ENCODE measurements at places on chromosomes 2 and 18.

GRCh38 chr2:100766256-100766655, 53.7 kb upstream of the NPAS2 start:
- no peak for DNase-seq

- peak; percentile 57 for DNase-seq
Measured at GRCh38 chr2:186068139-186068801, 329.7 kb downstream of the FSIP2 start.

DNA sequence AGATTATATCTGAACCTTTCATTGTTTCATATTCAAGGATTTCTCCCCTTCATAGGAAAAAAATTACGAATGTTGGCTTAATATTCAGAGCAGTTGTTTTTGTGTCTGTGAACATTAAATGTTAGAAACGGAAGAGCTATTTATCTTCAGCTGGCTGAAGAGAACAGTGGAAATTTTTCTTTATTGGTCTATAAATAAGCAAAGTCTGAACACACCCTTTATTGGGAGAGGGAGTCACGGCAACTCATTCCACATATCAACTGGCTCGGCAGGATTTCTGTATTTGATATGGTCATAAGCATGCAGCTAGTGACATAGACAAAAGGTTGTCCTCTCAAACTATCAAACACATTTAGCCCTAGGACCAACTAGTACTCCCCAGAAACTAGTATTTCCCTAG, 468.4 kb upstream of the HNRNPA3 start:
- DNase-seq, result no peak

GRCh38 chr2:54106631-54107454, 8.6 kb upstream of the ACYP2 start:
- DNase-seq, result peak; percentile 76

- DNase-seq, result no peak
Measured at GRCh38 chr2:204468746-204469429, 76.4 kb upstream of the PARD3B start.

DNA sequence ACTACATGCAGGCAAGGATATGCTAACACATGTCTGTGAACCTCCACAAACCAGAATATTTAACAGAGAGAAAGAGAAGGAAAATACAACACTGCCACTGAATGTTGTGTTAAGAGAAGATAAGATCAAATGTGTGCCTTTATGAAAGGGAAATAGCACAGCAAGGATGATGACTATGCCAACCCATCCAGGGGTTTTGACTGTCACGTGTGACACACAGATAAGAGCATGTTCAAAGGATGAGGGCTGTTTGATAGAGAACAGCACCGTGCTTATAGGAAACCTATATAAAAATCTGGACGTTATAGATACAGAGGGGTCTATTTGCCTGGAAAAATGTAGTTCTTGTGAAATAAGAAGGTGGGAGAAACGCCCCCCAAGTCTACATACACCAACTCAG, 911.8 kb downstream of the CPS1 start:
- DNase-seq, result no peak

GRCh38 chr2:102735416-102736109, 26.3 kb upstream of the TMEM182 start:
- DNase-seq, result peak; percentile 60

GRCh38 chr18:28075501-28075900, 101.4 kb downstream of the CDH2 start:
- DNase-seq, result no peak

DNA sequence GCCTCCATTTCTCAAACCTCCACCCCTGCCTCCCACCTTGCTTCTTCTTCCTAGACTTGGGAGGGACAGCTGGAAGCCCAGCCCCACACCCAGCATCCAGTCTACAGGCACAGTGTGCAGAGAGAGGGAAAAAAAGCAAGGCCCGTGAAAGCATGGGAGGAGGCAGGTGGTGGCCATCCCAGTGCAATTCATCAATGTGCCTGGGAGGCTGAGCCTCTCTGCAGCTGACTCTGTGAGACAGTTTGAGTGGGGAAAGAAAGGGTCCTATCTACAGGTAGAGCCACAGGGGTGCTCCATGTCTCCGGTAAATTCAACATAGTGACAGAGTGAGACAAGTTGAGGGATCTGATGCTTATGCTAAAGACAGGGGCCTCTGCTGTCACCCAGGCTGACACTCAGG, 340.6 kb downstream of the DYSF start:
- DNase-seq, result no peak

DNA sequence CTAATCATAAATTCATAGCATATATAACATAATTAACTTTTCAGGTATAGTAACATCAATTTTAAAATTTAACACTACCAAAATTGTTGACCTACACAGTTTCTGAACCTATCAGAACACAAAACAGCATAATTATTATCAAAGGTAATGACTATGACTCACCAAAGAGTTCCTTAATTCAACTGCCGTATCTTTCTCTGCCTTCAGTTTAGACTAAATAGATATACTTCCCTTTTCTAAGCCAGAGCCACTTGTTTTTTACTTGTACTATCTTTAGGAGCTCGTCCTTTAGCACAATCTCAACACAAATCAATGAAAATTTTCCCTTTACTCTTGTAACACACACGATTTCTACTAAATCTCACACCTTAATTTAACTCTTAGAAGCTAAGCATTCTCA, 54.4 kb downstream of the CCDC88A start:
- no peak for DNase-seq

- DNase-seq, result no peak
Measured at GRCh38 chr18:62850619-62851306, 135.4 kb downstream of the PHLPP1 start.

DNA sequence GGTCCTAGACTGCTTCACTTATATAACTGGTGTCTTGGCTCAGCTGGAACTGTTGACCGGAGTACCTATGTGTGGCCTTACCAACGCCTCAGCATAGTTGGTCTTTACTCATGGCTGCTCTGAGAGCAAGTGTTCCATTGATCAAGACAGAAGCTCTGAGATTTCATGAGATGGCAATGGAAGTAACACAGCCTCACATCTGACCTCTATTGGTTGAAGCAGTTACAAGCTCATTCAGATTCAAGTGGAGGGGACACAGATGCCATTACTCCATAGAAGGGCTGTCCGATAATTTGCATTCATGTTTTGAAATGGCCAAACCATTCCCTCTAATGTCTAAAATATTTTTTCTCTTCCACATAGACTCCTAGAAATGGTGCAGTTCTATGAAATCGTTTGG, 46.4 kb upstream of the STK39 start:
- DNase-seq, result no peak

DNA sequence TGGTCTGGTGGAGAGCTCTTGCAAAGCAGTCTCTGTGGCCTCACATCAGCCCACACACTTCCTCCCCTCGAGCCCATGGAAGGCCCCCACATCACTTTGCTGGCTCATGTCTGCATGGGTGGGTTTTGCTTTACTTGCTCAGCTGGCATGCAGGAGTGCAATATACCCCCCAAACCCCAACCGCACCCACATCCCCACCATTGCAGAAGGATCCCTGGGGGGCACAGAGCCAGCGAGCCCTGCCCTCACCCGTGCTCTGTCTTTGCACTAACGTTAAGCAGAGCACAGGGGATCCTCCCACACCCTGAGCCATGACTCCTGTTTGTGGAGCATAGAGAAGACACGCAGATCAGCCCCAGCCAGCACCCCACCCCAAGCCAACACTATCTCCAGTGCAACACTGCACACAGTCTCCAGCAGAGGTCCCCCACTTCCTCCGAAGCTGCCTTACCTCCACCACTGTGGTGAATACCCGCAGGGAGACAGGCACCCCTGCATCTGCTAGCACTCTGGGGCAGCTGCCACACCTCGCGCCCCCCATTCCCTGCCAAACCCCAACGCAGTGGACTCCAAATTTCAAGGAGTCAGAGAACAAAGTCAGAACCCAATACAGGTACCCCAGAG, 177.8 kb upstream of the RGPD4 start:
- no peak for DNase-seq

- no peak for DNase-seq
Measured at GRCh38 chr2:98729652-98730051, 1.3 kb downstream of the MGAT4A start.

- DNase-seq, result no peak
Measured at GRCh38 chr2:36413218-36413617, 57.6 kb downstream of the CRIM1 start.

- peak; percentile 1 for DNase-seq
Measured at GRCh38 chr2:31688282-31688681, 107.5 kb upstream of the SRD5A2 start.

DNA sequence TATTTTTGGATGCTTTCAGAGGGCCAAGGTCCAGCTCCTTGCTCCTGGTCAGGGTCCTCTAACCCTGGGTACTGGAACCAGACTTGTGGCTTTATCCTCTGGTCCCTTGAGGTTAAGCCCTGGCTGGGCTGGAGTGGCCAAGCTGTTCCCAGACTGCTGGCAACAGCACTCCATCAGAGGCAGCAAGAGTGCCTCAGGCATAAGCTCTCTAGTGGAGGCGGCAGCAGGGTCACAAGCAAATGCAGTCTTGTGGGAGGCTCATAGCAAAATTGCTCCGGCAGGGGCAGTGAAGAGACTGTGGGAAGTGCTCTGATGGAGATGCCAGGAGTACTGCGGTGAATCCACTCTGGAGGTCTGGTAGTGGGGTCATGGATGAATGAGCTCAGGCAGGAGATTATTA, 128.9 kb upstream of the OTOS start:
- no peak for DNase-seq

DNA sequence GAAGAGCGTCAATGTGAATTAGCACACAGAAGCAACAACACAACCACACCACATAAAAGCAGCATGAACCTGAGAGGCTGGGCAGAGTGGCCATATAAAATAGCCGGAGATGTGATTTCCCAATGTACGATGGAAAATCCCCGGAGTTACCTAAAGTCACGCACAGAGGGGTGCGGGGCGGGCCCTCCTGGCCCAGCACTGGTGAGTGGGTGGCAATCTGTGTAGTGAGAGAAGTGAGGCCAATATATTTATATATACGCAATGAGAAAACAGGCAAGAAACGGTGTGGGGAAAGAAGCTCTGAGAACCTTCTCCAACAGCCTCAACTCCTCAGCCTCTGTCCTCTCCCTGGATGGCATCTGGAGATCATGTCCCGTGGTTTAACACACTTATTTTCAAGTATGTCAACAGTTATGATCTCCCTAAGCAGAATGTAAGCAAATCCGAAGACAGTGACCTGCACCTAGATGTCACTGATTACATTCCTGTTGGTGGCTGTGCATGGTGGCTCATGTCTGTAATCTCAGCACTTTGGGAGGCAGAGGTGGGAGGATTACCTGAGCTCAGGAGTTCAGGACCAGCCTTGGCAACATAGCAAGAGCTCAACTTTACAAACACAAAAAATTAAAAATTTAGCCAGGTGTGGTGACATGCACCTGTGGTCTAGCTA, 41.6 kb downstream of the CRACDL start:
- DNase-seq, result no peak

DNA sequence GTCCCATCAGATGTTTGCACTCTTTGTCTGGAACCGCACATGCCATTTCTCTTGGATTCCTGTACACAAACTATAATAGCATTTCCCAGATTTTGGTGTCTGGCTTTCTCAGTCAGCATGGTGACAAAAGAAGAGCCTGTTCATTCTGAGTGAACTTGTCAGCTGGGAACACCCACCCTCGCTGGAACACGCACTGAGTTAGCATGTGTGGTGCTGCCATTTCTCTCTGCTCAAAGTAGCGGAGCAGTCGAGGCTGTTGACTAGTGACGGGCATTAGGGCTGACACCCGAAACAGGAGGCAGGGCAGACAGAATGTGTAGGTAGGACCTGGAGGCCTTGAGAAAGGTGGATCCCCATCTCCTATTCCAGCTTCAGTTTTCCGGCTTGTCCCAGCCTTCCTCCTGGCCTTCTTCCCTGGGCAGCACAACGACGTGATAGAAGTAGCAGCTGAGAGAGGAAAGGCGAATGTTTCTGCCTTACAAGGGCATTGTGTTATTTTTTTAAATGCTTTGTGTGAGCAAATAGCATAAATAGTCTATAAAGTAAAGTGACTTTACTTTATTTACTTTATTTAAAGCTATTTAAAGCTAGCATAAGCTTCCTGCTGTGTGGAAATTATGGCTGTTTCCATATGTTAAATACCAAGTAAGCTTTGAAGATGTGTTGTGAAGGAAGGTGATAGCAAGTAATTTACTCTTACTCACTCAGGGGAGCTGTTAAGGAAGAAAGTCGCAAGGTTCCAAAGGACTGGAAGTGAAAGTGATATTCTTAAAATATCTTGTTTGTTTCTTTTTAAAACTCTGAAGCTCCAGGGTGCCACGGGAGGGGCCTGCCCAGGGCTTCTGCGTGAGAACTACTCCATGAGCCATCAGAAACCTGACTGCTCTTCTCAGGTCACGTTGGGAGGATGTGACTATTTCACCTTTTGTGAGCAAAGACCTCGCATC, 272.6 kb downstream of the NEDD4L start:
- no peak for DNase-seq

DNA sequence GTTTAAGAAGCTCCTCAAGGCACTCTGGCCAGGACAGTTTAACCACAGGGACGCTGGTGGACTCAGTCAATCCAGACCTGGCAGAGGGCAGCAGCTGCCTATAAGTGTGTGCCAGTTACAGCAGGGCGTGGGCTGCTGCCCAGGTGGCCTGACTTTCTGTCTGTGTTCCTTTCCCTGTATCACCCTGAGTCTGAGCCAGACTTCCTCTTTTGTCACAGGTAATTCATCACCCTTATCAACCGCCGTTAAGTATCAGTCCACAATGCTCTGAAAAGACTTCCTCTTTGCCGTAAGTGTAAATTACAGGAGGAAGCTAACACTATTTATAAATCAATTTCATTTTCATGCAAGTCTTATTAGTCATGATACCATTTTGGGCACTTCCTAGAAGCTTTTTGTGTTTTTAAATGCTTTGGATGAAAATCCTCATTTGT, 7.0 kb downstream of the LPIN1 start:
- no peak for DNase-seq
